ENCODE measurements at places on chromosomes 2 and 18.
A peak's percentile ranks its signal among the peaks of the same experiment; 100 is the strongest.

DNA sequence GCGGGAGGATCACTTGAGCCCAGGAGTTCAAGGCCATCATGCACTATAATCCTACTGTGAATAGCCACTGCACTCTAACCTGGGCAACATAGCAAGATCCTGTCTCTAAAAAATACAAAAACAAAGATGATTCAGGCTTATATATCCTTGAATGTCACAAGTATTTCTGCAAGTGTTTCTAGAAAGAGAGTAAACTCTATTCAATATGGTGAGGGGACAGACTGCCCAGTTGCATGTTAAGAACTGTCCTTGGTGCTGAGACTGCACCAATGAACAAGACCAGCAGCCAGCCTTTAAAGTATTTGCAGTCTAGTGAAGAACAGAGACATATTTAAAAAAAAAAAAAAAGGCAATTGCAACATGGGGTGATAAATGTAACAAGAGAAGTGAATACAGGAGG, 16.4 kb downstream of the MAP3K19 start:
- DNase-seq: no peak

DNA sequence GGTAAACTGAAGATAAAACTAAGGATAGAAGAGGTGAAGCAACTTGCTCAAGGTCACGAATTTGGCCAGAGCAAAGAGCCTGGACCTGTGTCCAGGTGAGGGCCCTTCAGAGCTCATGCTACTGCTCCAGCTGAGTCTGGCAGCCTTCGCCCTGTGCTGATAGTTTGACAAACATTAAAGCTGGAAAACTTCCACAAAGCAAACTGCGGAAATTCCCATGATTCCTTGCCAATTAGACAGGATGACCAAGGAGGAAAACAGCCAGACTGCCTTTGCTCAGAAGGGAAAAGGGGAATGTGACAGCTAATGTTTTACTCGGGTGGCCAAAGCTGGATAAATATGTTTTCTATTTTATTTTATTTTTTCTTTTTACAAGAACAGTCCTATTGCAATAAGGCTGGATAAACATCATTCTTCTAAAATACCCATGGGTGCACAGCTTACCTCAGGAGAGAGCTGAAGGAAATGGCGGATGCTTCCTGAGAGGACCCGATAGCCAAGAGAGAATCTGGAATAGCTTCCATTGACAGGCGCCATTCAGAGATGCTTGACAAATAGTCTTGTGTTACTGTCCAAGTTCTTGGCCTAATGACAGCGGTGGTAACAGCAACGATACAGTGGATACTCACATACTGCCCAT, 5.3 kb upstream of the CTAGE1 start:
- DNase-seq: no peak

DNA sequence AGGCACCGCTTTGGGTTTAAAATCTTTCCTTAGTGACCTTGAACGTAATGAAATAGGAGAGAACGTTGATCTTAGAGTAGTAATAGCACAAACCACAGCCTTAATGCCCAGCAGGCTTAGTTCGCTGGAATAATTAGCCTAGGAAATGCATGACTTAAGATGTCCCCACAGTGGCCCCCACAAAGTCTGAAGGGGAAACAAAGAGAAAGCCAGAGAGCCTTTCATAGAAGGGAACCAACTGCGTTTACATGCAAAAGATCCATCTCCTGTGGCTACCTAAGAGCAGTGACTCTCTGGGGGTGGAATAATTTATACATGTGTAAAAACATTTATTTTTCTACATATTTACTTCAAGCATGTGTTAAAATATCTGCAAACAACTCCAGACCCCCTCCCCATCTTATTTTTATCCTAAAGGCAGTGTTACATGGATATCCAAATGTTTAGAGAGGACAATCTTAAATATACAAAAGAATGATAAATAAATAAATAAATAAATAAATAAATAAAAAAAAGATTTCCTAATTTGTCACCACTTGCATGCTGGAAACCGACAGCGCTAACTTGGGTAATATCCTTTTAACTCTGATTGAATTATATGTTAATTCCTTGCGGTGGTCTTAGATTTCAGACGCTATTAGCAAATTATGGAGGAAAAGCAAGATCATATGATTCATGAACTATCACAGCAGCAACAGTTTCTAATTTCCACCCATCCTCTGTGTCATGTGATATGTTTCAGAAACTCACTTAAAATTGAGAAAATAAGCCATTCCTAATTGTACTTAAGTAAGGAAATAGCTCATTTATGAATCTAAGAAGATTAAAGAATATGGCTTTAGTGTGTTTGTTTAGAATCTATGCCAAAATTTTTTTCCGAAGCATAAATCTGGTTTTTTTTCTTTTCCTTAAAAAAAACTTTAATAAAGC, 23.4 kb upstream of the CYP1B1 start:
- DNase-seq: no peak

GRCh38 chr18:3595369-3596273, 145.6 kb downstream of the TGIF1 start:
- DNase-seq: peak; percentile 58

GRCh38 chr2:190031969-190032618, 30.4 kb downstream of the MSTN start:
- no peak for DNase-seq

GRCh38 chr2:206387808-206388207, 55.5 kb upstream of the ADAM23 start:
- no peak for DNase-seq

DNA sequence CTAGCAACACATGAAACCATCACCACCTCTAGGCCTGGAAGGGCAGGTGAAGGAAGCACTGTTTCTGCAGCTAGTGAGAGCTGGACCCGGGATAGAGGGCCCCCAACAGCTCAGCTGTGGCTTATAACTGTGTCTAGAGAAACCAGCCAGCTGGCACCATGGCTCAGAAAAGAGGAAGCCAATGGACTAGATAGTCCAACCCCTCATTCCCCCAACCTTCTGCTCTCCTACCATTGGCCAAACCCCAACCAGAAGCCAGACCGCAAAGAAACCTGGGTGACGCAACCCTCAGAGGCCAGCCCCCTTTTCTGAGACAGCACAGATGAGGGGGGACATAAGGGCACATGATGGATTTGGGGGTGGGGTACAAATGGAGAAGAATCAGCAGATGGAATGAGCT, 24.3 kb downstream of the SMYD1 start:
- DNase-seq: no peak

Measured in activated CD4-positive, alpha-beta T cell treated with anti-CD3 and anti-CD28 coated beads, Interleukin-2, amount 50 U/mL, for 48 hours (primary cell).